Smooth muscle cell of the coronary artery (primary cell): ENCODE measurements at places on chromosomes 1 and 21. TPM values are rescaled to one million over a fixed set of nuclear protein-coding genes. Genes with fewer than 3 reads are reported as not detected.

The FBXO44 gene
- total RNA-seq, result 7.4 and 15.6 TPM in 2 replicates

The TEKT2 gene
- 0.38 TPM in 1 of 2 replicates, not detected in the other for total RNA-seq

The NOS1AP gene
- total RNA-seq, result 0.08 TPM in 1 of 2 replicates, not detected in the other

The BECN2 gene
- total RNA-seq, result not detected in 2 replicates

The PPP1R15B gene
- 7.5 and 20.7 TPM in 2 replicates for total RNA-seq

The ADORA1 gene
- total RNA-seq, result under 0.01 and 14.6 TPM in 2 replicates

The GUCA2A gene
- not detected in 2 replicates for total RNA-seq

The PRRX1 gene
- 139 and 167 TPM in 2 replicates for total RNA-seq

The BRDT gene
- not detected in 2 replicates for total RNA-seq

The S100A5 gene
- total RNA-seq, result not detected in 2 replicates

The HAO2 gene
- 2.0 TPM in 1 of 2 replicates, not detected in the other for total RNA-seq

The IL10 gene
- not detected in 2 replicates for total RNA-seq

The C1orf185 gene
- total RNA-seq, result not detected in 2 replicates
